Sigmoid colon (tissue), 7 donors: ENCODE measurements at places on chromosomes 11 and 22.
A peak's percentile ranks its signal among the peaks of the same experiment; 100 is the strongest.

GRCh38 chr11:47946682-47947559 lies 33.4 kb upstream of the PTPRJ start:
- peak; percentile 90 for DNase-seq

- DNase-seq, result no peak
These were observed 131.2 kb upstream of the MTMR2 start for GRCh38 chr11:96054870-96055705.

GRCh38 chr22:48334971-48335370 lies 1492.7 kb downstream of the BRD1 start:
- DNase-seq, result peak; percentile 49

- no peak for DNase-seq
These were observed 888.5 kb downstream of the NTM start for GRCh38 chr11:132258875-132259274.

GRCh38 chr11:8947230-8947943 lies 4.6 kb upstream of the ASCL3 start:
- DNase-seq, result no peak

DNA sequence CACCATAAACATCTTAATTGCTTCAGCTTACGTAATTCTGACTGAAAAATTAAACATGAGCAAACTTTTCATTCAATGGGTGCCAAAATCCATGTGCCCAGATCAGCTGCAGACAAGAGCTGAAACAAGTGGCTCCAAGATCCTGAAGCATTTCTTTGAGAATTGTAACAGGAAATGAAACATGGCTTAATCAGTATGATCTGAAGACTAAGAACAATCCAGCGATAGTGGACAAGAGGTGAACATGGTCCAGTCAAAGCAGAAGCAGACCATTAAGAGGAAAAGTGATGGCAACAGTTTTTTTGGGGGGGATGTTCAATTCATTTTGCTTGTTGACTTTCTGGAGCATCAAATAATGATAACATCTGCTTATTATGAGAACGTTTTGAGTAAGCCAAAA lies 1964.5 kb upstream of the RAG2 start:
- no peak for DNase-seq

GRCh38 chr22:29380032-29380781 lies 8.2 kb downstream of the AP1B1 start:
- DNase-seq, result no peak

- DNase-seq, result no peak
These were observed 7.6 kb upstream of the NUCB2 start for GRCh38 chr11:17268902-17269301.

- DNase-seq, result no peak
These were observed 886.3 kb downstream of the NTM start for GRCh38 chr11:132256528-132257279.
